ENCODE measurements at places on chromosomes 5 and 9. TPM values are rescaled to one million over a fixed set of nuclear protein-coding genes. Genes with fewer than 3 reads are reported as not detected.

The IL3 gene
- total RNA-seq: not detected

- no peaks in the 10 kb centered on the region for H3K27me3 ChIP-seq
- peaks cover 74% of the 10 kb centered on the region for H3K4me1 ChIP-seq
- peaks cover 2% of the 10 kb centered on the region for H3K36me3 ChIP-seq
Measured at GRCh38 chr9:93468763-93469456, 15.5 kb upstream of the FAM120AOS start.

The PCDHA9 gene
- total RNA-seq: not detected

The THBS4 gene
- 0.60 TPM for total RNA-seq

- H3K27me3 ChIP-seq: no peaks in the 10 kb centered on the region
- no peak overlapping the region for H3K27ac ChIP-seq
- H3K4me1 ChIP-seq: peaks cover 16% of the 10 kb centered on the region
- H3K36me3 ChIP-seq: no peaks in the 10 kb centered on the region
- no peak overlapping the region for H3K4me3 ChIP-seq
Measured at GRCh38 chr9:135888766-135889394, 18.5 kb downstream of the CAMSAP1 start.

The SAXO1 gene
- not detected for total RNA-seq

GRCh38 chr5:64622991-64623390 is 67.3 kb upstream of the SHISAL2B start:
- no peaks in the 10 kb centered on the region for H3K36me3 ChIP-seq
- H3K27ac ChIP-seq: no peak overlapping the region
- H3K27me3 ChIP-seq: peaks cover 3% of the 10 kb centered on the region
- no peak overlapping the region for H3K4me3 ChIP-seq
- no peaks in the 10 kb centered on the region for H3K4me1 ChIP-seq
- DNase-seq: no peak

The PCDHGA4 gene
- 0.58 TPM for total RNA-seq

DNA sequence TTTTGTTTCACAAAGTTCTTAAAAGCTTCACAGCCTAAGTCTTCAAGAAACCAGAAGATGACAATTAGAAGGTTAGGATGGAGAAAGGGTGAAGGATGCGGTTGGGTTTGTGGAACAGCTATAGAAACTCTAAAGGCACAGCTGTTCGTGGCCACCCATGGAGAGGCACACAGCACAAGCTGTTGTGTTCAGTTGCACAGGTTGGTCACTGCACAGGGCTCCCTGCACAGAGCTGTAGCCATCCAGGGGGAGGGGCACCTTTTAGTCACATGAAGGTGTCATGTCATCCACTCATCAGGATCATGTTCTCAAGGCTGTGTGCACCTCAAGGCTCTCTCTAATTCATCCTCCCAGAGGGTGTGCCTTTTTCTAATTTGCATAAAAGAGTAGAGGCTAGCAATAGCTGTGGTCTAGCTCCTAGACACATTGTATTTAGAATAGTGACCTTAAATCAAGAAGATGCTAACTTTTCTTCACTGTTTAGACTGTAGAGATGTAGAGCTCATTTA is 5.0 kb upstream of the RASGRF2 start:
- no peaks in the 10 kb centered on the region for H3K27me3 ChIP-seq
- H3K36me3 ChIP-seq: no peaks in the 10 kb centered on the region
- no peak overlapping the region for H3K27ac ChIP-seq
- H3K4me3 ChIP-seq: no peak overlapping the region
- no peak for DNase-seq

DNA sequence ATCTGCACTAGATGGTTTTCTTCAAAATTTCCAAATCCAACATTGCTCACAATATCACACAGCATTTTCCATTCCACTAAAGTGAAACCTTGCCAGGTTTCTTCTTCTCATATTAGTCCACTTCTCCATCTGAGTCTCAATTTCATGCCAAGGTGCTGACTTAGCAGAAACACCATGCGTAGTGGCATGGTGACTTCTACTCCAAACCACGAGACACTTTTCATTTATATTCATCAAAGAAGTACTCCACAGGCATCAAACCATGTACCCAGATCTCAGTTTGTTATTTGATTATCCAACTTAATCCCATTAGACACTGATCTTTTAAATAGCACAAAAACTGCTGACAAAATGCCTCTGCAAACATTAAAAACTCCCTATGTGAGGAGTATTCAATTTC is 233.4 kb upstream of the ITGA1 start:
- H3K27me3 ChIP-seq: no peaks in the 10 kb centered on the region
- no peak overlapping the region for H3K27ac ChIP-seq
- H3K36me3 ChIP-seq: no peaks in the 10 kb centered on the region
- no peak for DNase-seq
- no peaks in the 10 kb centered on the region for H3K4me1 ChIP-seq

DNA sequence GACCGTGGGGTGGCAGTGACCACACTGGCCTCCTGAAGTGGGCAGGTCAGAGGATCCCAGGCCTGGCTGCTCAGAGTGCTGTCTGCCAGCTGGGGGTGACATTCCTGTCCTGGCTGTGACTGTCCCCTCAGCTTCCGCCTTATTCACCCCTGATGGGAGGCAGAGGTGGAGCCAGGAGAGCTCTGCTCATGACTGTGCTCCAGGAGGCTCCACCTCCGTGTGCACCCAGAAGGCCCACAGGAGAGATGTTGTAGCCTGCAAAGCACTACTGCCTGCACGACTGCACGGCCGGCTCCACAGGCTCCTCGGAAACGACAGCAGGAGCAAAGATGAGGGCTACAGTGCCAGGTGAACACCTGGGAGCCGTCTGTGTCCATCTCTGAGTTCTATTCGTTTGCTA is 60.9 kb downstream of the ROPN1L start:
- no peaks in the 10 kb centered on the region for H3K36me3 ChIP-seq
- no peak overlapping the region for H3K27ac ChIP-seq
- H3K4me1 ChIP-seq: peaks cover 17% of the 10 kb centered on the region
- H3K4me3 ChIP-seq: no peak overlapping the region

The LHX6 gene
- 1.3 TPM for total RNA-seq

DNA sequence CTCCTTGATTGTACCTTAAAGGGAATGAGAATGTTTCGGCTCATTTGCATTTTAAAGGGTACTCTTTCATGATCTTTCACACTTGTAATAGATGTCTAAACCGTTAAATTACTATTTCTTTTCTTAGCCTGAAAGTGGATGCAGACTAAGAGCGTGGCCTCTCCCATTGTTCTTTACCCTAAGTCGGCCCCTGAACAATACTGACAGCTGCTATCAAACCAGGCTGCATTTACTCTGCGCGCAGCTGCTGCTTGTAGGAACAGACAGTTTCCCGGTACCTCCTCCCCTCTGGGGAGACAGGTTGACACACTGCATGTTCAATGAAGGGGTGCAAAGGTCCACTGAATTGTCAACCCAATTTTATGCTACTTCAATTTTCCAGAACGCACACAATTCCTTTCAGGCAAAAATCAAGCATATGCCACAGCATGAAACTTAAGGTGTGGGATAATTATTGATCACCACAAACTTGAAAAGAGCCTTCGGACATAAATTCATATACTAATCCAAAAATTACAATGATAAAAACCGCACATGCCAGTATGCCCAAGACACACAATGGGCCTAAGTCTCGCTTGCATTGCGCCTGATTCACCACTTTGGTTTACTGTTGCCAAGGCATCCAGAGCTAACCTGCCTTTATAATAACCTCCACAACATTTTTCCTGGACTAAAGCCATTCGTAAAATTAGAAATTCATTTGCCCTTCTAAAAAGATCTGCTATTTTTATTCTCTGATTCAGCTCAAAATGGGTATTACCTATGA is 39.7 kb downstream of the TLE1 start:
- peaks cover 16% of the 10 kb centered on the region for H3K36me3 ChIP-seq
- no peak for DNase-seq
- no peak overlapping the region for H3K4me3 ChIP-seq
- peaks cover 8% of the 10 kb centered on the region for H3K4me1 ChIP-seq
- H3K27ac ChIP-seq: no peak overlapping the region

- peaks cover 27% of the 10 kb centered on the region for H3K4me1 ChIP-seq
- H3K27ac ChIP-seq: no peak overlapping the region
- no peaks in the 10 kb centered on the region for H3K27me3 ChIP-seq
- peaks cover 4% of the 10 kb centered on the region for H3K36me3 ChIP-seq
- DNase-seq: no peak
Measured at GRCh38 chr9:131650254-131650653, 89.6 kb downstream of the RAPGEF1 start.

- no peak for DNase-seq
- H3K4me3 ChIP-seq: no peak overlapping the region
- H3K36me3 ChIP-seq: no peaks in the 10 kb centered on the region
- no peak overlapping the region for H3K27ac ChIP-seq
- H3K4me1 ChIP-seq: no peaks in the 10 kb centered on the region
Measured at GRCh38 chr5:389891-390622, 52.9 kb upstream of the EXOC3 start.

GRCh38 chr9:18007621-18008020 is 428.8 kb downstream of the SH3GL2 start:
- no peak overlapping the region for H3K4me3 ChIP-seq
- DNase-seq: no peak
- no peaks in the 10 kb centered on the region for H3K27me3 ChIP-seq

DNA sequence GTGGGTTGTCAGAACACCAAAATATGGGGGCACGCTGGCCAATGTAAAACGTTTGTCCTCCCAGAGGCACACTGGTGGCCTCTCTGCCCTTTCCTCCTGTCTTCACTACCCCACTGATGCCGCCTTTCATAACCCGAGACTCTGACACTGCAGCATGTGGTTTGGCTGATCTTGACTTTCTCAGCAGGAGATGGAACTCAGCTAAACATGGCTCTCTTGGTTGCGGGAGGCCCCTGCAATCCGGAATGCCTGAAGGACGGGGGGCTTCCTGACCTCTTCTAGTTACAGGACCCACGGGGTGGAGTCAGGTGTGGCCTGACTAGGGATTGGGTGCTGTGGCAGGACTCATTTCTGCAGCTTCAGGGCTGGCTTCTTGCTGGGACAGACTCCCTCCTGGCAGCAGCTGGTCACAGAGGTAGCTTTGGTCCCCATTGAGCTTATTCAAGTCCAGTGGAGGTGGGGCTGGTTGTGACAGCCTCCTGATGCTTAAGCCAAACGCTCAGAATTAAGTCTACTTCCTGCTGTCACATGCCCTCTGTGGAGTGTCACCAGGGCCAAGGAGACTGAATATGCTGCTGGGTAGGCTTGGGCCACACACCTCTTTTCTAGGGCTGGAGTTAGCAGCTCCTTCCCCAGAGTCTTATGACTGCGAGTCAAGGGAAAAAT is 44.2 kb downstream of the NXNL2 start:
- no peak overlapping the region for H3K4me3 ChIP-seq
- H3K27ac ChIP-seq: no peak overlapping the region
- H3K36me3 ChIP-seq: no peaks in the 10 kb centered on the region

DNA sequence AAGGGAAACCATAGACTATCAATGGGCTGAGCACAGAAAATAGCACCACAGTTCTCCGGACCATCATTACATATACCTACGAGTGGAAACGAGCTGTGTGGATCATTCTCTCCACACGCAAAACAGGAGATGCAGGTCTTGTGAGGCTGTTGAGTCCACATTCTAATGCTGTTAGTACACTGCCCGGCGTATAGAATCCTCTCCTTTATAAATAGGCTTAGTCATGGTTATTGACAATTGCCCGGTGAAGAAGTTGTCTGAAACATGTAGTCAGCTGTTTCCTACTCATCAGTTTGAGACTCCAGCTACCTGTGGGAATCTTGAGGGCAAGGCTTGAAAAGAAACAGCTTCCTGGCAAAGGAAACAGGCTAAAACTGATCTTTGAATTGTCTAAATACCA is 602.0 kb upstream of the EDIL3 start:
- no peaks in the 10 kb centered on the region for H3K36me3 ChIP-seq
- H3K4me3 ChIP-seq: no peak overlapping the region
- H3K27ac ChIP-seq: no peak overlapping the region
- no peaks in the 10 kb centered on the region for H3K27me3 ChIP-seq
- no peak for DNase-seq

- H3K27me3 ChIP-seq: no peaks in the 10 kb centered on the region
- H3K27ac ChIP-seq: no peak overlapping the region
- no peak for DNase-seq
- H3K4me1 ChIP-seq: no peaks in the 10 kb centered on the region
- no peaks in the 10 kb centered on the region for H3K36me3 ChIP-seq
Measured at GRCh38 chr9:31730398-31730797, 654.0 kb upstream of the ACO1 start.

GRCh38 chr5:41908374-41909079 is 4.4 kb downstream of the RIMOC1 start:
- no peak overlapping the region for H3K27ac ChIP-seq
- no peaks in the 10 kb centered on the region for H3K27me3 ChIP-seq
- H3K4me1 ChIP-seq: peaks cover 23% of the 10 kb centered on the region
- peaks cover 55% of the 10 kb centered on the region for H3K36me3 ChIP-seq
- DNase-seq: no peak

The SOX30 gene
- total RNA-seq: not detected

The TMEM174 gene
- not detected for total RNA-seq

DNA sequence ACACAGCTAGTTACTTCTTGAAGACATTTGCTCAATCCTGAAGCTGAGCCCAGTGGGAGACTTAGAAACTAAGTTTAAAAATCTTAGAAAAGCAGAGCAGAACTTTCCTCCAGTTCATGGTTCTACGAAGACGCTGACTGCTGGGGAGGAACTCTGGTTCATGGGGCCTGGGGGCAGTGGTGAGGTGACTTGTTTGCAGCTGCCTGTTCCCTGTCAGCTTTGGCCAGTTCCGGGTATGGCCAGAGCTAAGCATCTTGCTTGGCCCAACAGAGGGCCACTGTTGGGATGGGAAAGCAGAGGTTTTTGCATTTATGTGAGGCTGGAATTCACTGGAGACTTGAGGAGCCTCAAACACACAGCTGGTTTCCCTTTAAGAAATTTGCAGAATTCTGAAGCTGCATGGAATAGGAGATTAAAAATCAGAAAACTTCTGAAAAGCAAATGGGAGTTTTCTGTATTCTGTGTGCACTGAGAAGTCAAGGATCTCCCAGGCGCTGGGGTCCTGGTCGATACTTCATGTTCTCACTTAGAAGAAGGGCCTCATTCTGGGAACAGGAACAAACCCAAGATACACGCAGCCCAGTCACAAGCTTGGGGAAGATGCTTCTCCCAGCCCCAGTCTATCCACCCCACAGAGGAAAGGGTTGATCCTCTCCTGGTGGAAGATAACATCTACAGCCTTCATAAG is 10.6 kb upstream of the HMHB1 start:
- H3K27me3 ChIP-seq: 0 out of 3 replicates have a peak, but pooled peaks cover 2% of the 10 kb centered on the region
- no peak overlapping the region for H3K27ac ChIP-seq
- DNase-seq: no peak
- no peak overlapping the region for H3K4me3 ChIP-seq
- no peaks in the 10 kb centered on the region for H3K36me3 ChIP-seq

All from HepG2 (cell line).